ENCODE measurements at places on chromosomes 5 and 9.

- no peak for DNase-seq
These were observed 200.1 kb downstream of the GADD45G start for GRCh38 chr9:89804766-89805531.

DNA sequence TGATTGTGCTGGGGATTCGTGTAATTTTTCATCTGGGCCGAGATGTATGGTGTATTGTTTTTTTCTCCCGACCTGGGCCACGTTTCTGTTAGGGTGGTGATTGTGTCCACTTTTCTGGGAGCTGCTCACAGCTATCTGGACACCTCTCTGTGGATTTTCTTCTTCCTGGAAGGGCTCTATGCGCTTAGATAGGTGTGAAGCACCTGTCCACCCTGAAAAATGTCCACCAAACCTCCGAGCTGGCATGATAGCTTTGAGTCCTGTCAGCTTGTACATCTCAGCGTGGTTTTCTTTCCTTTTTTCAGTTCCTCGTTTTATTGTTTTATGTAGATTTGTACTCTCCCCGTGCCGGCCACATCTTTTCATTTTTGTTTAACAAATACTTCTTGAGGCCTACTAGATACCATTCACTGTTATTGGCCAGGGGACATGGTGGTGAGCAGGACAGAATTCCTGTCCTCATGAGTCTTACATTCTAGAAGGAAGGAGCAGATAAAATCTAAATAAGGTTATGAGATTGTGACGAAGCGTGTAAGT lies 1.1 kb downstream of the UGCG start:
- DNase-seq, result no peak

DNA sequence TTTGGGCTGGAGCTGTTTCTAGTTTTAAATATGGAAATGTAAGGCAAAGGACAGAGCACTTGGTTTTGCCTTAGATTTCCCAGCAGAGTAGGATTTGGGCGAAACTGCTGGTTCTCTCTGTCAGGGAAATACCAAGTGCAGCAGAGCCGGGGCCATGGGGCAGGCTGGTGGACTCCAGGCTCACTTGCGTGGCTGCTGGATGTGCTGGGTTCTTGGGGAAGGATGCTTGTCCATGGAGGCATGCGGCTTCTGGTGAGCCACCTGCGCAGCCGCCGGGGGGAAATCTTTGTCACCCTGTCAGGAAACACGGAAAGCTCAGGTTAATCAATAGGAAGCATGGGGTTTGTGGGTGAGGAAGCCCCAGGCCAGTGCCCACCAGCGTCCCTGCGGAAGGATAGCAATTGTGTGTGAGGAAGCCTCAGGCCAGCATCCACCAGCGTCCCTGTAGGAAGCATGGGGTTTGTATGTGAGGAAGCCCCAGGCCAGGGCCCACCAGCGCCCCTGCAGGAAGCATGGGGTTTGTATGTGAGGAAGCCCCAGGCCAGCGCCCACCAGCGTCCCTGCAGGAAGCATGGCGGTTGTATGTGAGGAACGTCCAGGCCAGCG lies 80.1 kb downstream of the DAP start:
- no peak for DNase-seq

DNA sequence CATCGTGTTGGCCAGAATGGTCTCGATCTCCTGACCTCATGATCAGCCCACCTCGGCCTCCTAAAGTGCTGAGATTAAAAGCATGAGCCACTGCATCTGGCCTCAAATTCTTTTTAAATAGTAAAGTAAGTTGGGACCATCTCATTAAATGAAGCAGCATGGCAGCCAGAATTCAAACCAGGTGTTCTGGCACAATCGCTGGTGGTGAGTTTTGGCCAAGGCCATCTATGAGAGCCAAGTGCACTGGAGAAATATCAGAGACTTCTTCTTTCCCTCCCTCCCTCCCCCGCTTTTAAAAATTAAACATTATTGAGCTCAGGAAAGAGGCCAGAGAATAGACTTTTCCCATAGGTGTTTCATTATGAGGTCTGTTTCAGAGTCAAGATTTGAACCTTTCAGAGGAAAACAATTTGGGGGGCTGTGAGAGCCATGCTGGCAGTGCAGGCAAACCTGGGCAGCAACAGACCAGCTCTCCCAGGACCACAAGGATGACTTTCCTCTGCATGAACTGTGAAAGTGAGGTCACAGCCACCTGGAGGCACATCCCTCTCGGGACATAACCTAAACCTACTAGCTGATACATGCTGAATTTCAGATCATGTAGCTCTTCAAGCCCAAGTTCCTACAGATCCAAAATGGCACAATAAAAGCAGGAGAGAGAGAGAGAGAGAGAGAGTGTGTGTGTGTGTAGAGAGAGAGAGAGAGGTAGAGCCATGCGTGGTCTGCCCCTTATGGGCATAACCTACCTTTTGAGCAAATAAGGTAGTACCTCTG lies 94.6 kb upstream of the DMRT1 start:
- no peak for DNase-seq

DNA sequence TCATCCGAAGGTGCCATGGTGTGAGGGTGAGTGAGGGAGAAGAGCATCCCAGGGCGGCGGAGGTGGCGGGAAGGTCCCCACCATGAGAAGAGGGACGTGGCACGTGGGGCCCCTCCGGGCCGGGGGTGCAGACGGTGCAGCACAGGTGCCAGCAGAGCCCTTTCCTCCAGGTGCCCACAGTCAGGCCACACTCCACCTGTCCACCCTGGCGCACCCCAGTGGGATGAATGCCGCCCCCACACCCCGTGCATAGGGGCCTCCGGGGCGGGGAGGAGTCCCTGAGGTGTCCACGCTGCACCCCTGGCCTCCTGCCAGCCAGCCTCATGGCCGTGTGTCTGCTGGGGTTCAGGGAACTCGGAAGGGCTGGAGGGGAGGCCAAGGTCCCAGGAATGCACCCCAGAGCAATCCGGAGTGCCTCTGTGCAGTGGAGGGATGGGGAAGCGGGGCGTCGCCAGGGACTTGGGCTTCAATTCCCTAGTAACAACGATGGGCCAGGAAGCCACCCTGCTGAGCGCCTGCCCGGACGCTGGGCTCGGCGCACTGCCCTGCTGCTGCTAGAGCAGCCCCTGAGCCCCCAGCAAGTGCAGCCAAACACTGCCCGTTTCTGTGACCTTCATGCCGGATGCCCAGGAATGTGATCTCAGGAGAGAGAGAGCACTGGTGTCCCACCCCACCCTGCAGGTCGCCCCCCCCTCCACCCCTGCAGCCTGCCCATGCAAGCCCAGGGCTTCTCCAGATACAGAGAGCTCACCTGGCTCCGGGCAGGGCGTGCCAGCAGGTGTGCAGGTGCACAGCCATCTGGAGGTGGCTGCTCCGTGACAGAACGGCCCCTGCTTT lies 8.8 kb upstream of the NACC2 start:
- no peak for DNase-seq

GRCh38 chr5:15612915-15613635 lies 113.1 kb downstream of the FBXL7 start:
- no peak for DNase-seq

DNA sequence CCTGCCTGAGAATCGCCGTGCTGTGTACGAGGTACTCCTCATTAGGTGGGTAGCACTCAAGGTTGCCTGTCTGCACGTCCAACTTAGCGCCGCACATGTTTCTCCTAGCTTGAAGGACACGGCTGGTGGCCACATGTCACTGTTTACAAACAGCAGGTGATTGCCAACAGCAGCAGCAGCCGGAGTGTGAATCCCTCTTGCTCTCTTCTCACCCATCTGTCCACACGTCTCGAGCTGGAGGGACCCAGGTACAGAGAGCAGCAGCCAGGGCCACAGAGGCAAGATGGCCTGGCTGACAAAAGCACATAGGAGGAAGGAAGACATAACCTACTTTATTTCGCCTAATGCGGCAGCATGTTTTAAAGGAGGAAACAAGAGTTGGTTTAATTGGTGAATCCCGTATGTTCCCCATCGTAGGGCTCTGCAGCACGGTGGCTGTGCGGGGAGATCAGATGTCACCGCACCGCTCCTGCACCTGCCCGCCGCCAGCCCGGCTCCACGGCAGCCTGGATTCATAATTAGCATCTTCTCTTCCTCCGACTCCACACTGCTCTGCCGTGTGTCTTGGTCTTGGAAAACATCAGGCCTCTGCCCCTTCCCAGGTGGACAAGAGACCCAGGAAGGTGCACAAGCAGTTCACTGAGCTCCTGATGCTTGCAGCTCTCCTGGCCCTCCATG lies 201.6 kb upstream of the IRX1 start:
- no peak for DNase-seq

DNA sequence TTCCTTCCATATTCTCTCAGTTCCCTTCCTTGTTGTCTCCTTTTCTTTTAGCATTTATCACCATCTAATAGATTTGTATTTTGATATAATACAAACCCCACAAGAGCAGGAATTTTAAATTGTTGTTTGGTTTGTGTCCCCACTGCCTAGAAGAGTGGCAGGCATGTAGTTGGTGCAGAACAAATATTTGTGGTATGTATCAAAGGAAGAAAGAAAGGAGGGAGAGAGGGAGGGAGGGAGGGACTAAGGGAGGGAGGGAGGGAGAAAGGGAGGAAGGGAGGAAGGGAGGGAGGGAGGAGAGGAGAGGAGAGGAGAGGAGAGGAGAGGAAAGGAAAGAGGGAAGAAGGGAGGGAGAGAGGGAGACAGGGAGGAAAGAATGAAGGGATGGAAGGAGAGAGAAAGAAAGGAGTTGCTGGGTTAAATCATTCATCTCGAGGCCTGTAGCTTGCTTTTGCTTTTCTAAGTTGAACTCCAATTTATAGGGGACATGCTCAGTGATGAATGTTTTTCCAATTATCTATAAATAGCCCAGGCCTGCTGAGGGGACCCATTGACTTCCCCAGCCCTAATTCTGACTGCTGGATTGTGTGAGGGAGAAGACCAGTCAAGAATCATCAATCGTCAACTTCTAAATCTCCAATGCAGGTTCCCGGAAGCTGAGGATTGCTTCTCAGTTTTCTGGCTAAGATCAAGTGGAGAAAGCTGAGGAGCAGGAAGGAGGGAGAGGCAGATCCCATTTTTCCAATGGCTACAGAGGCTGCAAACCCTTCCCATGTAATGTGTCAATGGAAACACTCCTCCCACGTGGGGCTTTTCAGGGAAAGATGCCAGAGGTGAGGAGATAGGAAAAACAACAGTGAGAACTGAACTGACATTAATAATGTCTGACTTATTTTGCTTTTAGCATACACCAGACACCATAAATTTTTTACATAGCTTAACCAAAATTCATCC lies 320.7 kb downstream of the ASTN2 start:
- peak; percentile 24 for DNase-seq

GRCh38 chr5:171612749-171613148 lies 172.9 kb upstream of the SMIM23 start:
- DNase-seq, result no peak

- peak; percentile 78 for DNase-seq
These were observed 27.1 kb upstream of the MYORG start for GRCh38 chr9:34403554-34404380.

DNA sequence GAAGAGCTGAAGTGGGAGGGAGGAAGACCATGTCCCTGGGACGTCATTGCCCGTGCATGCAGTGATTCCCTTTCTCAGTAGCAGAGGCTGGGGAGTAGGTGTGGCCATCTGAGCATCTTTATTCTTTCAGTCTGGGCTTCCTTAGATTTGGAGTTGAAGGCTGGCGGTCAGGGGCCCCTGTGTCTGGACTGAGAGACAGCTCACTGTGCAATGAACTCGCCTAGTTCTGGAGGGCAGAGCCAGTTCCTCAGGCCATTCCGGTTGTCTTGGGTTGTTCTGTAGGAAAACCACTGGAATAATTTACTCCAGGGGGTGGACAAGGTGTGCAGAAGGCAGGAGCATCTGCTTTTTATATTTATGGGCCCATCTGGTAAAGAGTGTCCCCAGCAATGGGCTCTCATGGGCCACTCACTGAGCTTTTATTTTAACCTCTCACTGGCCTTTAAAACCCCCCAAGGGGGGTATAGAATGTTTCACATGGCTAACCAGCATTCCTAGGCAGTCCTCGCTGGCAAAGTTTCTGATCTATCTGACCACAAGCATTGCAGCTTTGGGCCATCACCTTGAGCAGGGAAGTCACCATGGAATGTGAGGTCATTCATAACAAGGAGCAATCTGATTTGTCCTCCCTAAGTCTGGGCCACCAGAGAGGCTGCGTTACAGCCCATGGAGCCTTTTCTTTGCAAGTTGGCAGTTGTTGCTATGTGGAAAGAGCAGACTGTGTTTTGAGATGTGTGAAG lies 9.2 kb downstream of the STC2 start:
- no peak for DNase-seq

DNA sequence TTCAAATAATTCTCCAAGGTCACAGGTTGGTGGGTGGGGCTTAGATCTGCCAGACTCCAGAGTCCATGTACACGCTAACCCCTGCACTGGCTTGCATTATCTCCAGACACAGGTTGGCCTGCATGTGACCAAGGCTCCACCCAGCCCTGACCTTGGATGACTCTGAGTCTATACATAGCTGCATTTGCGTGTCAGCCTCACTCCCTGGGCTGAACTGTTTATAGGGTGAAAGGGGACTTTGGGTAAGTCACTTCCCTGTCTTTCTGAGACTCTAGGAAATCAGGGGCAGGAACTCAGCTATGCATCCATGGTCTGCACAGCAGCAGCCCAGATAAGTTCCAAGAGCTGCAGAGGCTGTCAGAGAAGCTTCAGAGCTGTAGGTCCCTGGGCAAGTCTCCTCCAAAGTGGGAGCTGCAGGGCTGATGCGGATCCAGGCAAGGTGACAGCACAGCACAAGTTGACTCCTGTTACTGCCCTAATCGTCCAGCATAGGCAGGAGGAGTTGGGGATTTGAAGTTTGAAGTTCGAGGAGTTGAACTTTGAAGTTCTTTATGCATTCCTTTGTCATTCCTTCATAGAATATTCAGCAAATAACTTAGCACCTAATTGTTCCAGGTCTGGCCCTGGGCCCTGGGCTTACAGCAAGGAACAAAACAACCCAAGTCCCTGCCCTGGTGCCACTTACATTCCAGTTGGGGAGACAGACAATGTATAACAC lies 53.4 kb downstream of the SLC22A5 start:
- no peak for DNase-seq

DNA sequence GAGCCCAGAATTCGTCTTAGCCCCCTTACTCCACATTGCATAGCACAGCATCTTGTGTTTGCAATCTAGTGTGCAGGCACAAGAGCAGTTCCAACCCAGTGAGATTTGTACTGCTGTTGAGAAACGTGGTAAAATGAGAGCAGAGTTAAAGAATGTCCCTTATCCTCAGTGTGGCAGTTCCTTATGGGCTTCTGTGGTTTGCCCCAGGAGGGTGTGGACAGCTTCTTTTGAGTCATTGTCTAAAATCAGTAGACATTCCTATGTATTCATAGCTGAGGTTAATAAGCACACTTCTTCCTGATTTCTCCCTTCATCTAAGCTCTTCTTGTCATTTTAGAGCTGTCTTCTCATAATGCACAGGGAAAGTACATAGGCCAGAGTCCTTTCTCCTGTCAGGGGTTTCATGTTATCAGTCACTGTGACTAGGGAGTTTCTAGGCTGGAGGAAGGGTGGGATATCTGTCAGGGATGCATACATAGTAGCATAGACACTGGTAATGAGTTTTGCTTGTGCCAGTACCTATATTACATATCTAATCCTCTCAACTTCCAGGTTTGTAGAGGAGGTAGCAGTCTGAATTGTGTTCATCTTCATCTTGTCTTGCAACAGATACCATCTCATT lies 2.0 kb upstream of the CAVIN4 start:
- no peak for DNase-seq

All from ELF-1 (cell line).